Right renal cortex interstitium (tissue), 3 donors: ENCODE measurements at places on chromosomes 6 and 20.

GRCh38 chr6:38350942-38351341 lies 288.8 kb downstream of the BTBD9 start:
- no peak for DNase-seq

- no peak for DNase-seq
These were observed 3.5 kb downstream of the PAX1 start for GRCh38 chr20:21708738-21709534.

DNA sequence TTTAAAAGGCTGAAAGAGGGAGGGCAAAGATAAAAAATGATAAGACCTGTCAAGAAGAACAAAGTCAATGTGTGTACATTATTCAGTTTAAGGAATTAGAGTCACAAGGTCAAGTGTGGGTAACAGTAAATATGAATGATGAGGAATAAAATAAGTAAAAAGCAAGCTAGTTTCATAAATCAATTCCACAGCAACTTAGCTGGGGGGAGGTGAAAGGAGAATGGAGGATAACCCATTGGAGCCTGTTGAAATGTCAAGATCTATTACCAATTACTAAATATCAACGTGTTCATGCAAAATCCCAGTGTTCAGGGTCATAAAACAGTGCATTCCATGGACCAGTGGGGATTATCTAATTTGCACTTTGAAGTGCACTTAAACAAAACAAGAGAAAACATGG lies 242.9 kb downstream of the TBX18 start:
- no peak for DNase-seq

DNA sequence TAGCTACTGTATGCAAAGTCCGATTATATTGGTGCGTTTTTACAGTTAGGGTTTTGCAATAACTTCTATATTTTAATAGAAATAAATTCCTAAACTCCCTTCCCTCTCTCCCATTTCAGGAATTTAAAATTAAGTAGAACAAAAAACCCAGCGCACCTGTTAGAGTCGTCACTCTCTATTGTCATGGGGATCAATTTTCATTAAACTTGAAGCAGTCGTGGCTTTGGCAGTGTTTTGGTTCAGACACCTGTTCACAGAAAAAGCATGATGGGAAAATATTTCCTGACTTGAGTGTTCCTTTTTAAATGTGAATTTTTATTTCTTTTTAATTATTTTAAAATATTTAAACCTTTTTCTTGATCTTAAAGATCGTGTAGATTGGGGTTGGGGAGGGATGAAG lies 13.7 kb upstream of the PLCG1 start:
- DNase-seq: no peak

DNA sequence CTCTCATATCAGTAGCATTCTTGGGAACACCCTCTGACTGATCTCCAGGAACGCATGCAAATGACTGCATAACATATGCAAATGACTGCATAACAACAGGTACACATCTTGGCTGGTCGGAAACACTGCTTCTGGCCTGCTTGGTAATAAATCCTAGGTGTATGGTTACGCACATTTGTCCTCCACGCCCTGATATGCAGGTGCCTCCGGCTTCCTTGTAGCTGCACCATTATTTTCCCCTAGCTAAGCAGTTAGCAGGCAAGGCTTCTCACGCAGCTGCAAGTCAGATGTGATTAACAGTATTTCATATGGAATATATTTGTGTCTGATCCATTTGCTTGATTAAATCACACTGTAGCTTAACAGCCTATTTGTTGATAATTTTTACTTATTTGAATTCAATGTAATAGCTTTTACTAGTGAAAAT lies 5.9 kb downstream of the RPS6KA2 start:
- no peak for DNase-seq

GRCh38 chr6:3235486-3235885 lies 8.0 kb upstream of the TUBB2B start:
- no peak for DNase-seq

DNA sequence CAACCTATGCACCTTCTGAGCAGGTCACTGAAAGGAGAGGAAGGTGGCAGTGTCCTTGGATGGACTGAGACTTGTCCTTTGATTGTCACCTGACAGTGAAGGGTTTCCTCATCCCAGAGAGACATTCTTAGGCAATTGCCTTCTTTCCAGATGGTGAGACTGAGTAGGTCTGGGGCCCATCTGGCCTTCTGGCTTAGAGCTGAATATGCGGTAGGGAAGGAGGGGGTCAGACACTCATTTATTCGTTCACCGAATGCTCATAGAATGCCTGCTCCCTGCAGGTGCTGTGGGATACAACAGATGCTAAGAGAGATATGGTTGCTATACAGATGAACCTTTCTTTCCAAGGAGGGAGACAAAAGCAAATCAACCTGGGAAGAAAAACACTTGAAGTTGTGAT lies 76.8 kb downstream of the BMP6 start:
- DNase-seq: no peak

GRCh38 chr20:47885909-47886453 lies 100.7 kb upstream of the SULF2 start:
- DNase-seq: no peak

DNA sequence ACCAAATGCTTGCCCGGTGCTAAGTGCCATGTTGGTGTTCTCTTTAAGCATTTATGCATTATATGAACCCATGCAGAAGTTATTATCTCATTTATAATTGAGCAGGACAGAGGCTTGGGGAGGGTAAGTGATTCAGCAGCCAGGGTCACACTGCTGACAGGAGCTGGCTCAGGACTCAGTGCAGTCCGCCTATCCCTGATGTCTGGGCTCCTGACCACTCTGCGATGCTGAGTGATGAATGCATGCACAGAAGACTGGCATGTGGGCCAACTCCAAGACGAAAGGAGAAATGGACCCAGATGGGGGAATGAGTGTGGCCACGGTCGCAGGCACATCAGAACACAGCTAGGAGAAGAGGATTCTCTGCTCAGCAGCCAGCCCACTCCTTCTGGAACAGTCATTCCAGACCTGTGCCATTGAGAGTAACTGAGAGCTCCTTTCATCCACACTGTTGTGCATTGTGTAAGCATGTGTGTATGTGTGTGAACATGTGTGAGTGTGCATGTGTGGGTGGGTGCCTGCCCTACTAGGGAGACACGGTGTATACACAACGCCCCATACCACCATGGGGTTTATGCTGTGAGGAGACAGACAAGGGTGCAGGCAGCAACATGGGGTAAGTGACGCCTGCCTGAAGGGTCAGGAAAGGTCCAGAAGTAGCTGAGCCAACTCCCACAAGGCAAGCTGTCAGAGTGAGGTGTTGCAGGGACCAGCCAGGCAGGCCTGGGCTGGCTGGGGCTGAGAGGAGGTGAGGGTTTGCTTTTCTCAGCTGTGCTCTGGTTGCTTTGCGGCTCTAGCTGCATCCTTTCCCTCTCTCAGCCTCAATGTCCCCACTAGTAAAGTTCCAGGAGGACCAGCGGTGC lies 97.8 kb upstream of the PMEPA1 start:
- no peak for DNase-seq

DNA sequence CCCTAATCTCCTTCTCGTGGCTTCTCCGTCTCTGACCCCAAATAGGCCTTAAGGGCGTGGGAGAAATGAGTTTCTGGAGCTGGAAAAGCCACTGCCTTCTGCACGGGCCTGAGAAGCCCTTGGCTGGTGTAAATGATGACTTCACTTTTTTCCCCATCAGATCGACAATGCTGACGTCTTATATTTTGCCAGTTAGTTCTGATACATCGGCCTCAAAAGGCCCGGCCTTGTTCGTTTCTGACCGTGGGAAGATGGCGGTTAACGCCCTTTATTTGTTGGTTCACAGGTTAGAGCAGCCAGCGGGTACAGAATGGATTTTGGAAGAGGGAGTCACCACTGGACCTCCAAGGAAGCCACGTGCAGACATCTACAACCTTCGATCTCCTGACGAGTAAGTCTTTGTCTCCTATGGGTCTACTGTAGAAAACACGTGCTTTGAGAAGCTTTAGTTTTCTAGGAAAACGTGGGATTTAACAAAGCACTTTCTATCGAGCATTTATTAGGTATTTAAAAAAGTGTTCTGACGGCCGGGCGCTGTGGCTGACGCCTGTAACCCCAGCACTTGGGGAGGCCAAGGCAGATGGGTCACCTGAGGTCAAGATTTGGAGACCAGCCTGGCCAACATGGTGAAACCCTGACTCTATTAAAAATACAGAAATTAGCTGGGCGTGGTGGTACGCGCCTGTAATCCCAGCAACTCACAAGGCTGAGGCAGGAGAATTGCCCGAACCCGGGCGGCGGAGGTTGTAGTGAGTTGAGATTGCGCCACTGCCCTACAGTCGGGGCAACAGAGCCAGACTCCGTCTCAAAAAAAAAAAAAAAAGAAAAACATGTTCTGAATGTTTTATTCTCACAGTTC lies 1.2 kb upstream of the ZNFX1 start:
- no peak for DNase-seq

GRCh38 chr6:30826961-30827342 lies 57.4 kb upstream of the DDR1 start:
- no peak for DNase-seq

GRCh38 chr20:51463560-51463959 lies 79.0 kb downstream of the NFATC2 start:
- DNase-seq: no peak

DNA sequence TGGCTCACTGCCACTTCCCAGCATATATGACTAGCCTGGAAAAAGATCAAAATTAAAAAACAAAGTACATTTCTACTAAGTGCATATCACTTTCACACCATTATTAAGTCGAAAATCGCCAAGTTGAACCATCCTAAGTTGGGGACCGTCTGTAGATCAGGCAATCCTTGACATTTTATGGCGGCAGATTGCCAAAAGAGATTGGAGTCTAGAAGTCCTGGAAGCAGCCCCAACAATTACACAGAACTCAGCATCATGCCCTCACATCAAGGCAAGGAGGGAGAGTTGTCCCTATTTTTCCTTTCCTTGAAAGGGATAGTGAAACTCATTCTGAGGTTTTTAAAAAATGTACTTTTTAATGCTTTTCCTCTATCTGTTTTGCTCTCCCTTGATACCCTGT lies 30.7 kb downstream of the SLC22A3 start:
- no peak for DNase-seq
